ENCODE measurements at places on chromosomes 12 and 14. TPM values are rescaled to one million over a fixed set of nuclear protein-coding genes. Genes with fewer than 3 reads are reported as not detected.

BCAT1 gene
- total RNA-seq: 48.9 TPM

RND1 gene
- 0.39 TPM for total RNA-seq

CLEC4D gene
- total RNA-seq: not detected

TAS2R30 gene
- 0.59 TPM for total RNA-seq

TAS2R19 gene
- 0.94 TPM for total RNA-seq

REM2 gene
- not detected for total RNA-seq

CFAP54 gene
- 0.12 TPM for total RNA-seq

KRT74 gene
- total RNA-seq: not detected
